ENCODE measurements at places on chromosomes 16 and 17.

GRCh38 chr16:19861811-19862327 is 22.8 kb downstream of the GPRC5B start:
- ATAC-seq: no peak

DNA sequence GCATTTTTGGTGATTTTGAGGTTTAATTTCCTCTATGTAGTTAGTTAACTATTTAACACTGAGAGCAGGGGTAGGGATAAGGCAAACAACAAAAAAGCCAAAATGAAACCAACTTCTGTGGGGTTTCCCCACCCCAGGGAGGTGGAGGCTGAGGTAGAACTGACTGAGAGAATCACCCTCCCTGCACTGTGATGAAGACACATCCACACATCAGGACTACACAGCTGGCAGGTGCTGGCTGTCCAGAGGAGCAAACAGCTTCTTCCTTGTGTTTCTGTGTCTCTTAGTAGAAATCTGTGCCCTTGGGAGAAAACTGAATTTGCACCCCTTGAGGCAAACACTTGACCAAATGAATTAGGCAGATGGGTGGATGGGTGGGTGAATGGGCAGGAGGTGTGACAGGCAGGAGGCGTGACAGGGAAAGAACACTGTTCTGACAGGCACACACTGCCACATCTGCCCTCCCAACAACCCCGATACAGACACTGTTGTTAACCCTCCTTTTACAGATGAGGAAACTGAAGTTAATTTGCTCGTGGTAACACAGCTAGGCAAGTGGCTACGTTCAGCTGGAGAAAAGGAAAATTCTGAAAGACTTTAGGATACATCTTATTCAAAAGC is 62.9 kb upstream of the AMZ2 start:
- ATAC-seq: no peak

GRCh38 chr16:48608871-48609651 is 919 bp downstream of the N4BP1 start:
- no peak for ATAC-seq

DNA sequence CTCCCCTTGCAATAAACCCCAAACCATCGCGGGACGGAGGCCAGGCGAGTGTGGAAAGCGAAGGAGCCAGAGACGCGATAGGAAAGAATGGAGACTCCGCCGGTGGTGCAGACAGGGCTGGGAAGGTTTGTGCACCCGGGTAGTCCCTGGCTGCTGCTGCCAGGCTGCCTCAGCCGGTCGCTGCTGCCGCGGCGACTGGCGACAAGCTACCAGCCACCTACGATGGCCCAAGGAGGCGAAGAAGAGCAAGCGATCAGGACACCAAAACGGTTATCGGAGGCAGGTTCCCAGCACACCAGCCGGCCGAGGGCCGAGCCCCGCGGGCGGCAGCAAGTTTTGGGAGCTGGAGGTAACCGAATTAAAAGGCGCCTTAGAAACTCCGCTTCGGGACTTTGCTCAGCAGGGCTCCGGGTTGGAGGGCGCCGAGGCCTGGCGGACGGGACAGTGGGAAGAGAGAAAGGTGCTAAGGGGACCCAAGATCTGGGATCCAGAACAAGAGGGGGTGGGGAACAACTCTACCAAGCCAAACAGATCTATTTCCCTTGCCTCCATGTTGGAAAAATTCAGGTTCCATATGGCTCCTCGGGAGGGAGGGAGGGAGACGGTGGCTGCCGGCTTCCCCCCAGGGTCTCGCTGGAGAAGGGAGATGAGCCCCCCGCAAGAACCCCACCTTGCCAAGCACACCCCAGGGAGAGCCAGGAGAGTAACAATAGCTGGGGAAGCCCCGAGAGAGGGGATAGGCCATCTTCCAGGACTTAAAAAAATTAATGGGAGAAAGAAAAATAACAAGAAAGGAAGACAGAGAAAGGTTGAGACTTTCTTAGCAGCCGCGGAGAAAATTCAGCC is 9.7 kb upstream of the HOXB2 start:
- ATAC-seq: no peak

GRCh38 chr16:29877266-29877961 is 14.4 kb upstream of the CDIPT start:
- ATAC-seq: no peak

GRCh38 chr17:7885367-7886226 is 3.0 kb upstream of the CHD3 start:
- no peak for ATAC-seq

All from gastroesophageal sphincter (tissue), 4 donors.